ENCODE measurements at places on chromosomes 16 and 17.

DNA sequence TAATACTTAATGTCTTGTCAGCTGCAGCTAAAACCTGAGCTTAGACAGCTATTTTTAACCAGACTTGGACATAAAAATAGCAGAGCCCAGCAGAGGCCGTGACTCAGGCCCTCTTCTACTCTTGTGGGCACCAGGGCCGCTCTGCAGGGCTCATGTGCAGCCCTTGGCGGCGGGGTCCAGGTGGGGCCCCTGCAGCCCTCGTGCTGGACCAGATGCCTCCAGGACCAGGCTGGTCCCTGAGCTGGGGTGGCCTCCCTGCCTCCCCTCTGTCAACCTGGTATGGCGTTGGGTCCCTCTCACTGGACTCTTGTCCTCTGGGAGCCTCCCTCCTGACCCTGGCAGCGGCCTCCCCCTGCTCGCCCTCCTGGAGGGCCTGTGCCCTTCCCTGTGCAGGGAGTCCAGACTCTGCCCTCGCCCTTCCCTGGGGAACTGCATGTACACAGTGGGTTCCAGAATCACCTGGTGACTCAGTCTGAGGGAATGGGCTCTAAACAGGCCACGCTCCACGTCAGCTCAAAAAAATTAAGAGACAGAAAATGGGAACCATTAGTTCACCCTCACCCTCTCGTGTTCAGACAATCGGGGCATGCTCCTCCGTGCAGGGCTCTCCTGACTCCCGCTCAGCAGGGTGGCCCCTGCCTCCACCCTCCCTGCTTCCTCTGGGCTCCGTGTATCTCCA is 9.7 kb downstream of the CDK5R1 start:
- DNase-seq, result peak; percentile 77

DNA sequence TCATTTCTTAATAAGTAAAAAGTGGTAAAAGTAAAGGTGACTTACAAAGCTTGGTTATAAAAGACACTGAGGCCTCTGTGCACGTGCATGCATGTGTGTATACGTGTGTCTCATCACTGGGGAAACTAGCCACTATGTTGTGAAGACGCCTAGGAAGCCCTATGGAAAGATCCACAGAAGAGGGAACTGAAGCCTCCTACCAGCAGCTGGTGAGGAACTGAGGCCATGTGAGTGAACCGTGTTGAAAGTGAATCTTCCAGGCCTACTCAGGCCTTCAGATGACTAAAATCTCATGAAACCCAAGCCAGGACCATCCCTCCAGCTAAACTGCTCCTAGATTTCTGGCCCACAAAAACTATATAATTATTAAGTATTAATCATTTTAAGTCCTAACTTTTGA is 23.7 kb downstream of the PHLPP2 start:
- DNase-seq, result no peak

DNA sequence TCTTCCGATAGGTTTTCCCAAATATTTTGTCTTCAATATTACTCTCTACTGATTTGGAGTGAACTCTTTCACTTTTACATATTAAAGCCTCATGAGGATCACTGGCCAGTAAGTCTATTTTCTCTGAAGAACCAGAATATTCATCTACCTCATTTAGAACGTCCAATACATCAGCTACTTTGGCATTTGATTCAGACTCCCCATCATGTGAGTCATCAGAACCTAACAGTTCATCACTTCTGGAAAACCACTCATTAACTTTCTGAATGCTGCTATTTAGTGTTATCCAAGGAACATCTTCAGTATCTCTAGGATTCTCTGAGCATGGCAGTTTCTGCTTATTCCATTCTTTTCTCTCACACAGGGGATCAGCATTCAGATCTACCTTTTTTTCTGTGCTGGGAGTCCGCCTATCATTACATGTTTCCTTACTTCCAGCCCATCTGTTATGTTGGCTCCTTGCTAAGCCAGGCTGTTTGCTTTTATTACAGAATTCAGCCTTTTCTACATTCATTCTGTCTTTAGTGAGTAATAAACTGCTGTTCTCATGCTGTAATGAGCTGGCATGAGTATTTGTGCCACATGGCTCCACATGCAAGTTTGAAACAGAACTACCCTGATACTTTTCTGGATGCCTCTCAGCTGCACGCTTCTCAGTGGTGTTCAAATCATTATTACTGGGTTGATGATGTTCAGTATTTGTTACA is 30.9 kb downstream of the BRCA1 start:
- DNase-seq, result peak; percentile 77

GRCh38 chr17:72528683-72529082 is 407.9 kb downstream of the SOX9 start:
- DNase-seq, result no peak

DNA sequence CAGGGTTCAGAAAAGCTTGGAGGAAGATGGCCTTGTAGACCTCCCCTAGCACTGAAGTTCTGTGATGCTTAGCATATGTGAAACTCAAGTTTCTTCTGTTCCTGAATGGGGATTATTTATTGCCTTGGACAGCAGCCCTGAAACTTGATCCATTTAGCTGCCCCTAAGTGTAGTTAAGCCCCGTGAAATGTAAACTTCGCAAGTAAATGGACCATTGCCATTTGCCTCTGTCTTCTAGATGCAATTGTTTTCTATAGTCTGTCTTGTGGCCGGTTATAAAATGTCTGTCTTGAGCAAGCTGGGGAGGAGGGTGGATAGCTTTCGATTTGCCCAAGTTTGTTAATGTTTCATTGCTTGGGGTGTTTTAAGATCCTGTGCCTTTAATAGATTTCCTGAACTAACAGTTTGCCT is 261.8 kb downstream of the CDH13 start:
- DNase-seq, result peak; percentile 77

DNA sequence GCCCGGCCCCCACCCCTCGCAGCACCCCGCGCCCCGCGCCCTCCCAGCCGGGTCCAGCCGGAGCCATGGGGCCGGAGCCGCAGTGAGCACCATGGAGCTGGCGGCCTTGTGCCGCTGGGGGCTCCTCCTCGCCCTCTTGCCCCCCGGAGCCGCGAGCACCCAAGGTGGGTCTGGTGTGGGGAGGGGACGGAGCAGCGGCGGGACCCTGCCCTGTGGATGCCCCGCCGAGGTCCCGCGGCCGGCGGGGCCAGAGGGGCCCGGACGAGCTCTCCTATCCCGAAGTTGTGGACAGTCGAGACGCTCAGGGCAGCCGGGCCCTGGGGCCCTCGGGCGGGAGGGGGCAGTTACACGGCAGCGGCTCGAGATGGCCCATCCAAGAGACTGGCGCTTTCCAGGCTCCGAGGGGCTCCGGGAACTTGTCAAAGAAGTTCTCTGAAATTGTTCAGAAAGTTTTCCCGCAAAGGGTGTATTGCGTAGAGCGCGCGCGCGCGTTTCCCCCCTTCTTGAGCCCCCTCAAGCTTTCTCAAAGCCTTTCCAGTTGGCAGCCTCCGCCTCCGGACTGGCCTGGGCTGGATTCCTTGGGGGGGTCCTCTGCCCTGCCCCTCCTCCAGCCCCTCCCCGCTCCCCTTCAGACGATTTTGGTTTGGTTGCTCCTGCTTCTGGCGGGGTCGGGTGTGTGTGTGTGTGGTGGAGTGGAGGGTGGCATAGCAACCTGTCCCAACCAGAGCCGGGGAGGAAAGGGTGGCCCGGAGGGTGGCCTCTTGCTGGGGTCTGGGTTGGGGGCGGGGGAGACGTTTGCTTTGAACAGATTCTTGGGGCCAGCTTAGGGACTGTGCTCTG is 504 bp downstream of the ERBB2 start:
- peak; percentile 22 for DNase-seq

DNA sequence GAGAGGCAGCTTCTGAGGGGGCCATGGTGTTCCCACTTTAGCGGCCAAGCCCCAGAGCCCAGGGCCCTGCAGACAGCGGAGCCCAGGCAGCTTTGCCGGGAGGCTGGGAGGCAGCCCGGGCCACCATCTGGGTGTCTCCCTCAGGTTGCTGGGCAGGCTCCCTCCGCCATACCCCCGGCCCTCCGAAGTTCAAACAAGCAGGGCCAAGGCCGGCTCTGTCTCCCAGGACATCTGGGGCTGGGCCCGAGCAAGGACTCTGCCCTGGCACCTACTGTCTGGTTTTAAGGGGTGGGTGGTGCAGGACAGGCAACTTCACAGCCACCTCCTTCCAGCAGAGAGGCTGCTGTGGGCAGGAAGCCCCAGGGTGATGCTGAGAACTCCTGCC is 2.6 kb downstream of the DUS1L start:
- DNase-seq, result no peak

DNA sequence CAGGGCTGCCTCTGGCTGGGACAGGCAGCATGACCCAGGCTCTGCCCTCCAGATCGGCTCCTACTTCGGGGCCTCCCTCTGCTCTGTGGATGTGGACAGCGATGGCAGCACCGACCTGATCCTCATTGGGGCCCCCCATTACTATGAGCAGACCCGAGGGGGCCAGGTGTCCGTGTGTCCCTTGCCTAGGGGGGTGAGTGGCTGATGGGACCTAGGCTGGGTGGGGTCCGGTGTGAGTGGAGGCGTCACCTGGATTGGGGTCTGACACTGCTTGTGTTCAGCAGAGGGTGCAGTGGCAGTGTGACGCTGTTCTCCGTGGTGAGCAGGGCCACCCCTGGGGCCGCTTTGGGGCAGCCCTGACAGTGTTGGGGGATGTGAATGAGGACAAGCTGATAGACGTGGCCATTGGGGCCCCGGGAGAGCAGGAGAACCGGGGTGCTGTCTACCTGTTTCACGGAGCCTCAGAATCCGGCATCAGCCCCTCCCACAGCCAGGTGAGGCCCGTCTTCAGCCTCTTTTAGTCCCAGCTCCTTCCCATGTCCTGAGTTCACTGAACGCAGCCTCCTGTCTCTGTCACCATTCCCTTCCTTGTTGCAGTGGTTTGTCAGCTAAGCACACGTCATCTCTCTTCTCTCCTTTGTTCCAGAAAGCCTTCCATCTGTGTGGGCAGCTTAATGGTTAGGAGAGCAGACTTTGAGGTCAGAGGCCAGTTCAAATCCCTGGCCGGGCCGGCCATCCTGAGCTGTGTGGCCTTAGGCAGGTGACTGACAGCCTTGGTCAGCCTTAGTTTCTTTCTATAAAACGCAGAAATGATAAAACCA is 16.9 kb downstream of the COX6A2 start:
- DNase-seq, result no peak

- DNase-seq, result no peak
Observed at GRCh38 chr16:54069601-54070239, 216.9 kb downstream of the IRX3 start.

GRCh38 chr17:54813896-54814295 is 86.8 kb upstream of the TOM1L1 start:
- no peak for DNase-seq

- no peak for DNase-seq
Observed at GRCh38 chr16:81524382-81524781, 79.8 kb downstream of the CMIP start.

GRCh38 chr17:30379903-30380381 is 1.2 kb downstream of the CPD start:
- no peak for DNase-seq

GRCh38 chr17:33778505-33779233 is 476.4 kb upstream of the CCL2 start:
- no peak for DNase-seq

DNA sequence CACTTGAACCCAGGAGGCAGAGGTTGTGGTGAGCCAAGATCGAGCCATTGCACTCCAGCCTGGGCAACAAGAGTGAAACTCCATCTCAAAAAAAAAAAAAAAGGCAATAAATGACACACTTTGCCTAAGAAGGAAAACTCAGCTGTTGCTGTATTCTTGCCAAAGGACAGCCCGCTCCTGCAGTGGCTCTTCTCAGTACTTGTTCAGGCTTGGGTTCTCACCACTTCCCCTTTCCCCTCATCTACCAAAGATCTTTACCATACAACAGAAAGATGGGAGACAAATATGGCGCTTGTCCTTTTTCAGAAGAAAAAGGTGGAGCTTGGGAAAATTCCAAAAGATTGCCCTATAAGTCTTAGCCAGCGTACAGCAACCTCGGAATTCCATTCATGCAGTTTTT is 58.5 kb downstream of the MYH13 start:
- DNase-seq, result no peak

- no peak for DNase-seq
Observed at GRCh38 chr17:14360856-14361255, 60.0 kb downstream of the HS3ST3B1 start.

- DNase-seq, result no peak
Observed at GRCh38 chr16:82111944-82112343, 58.1 kb downstream of the MPHOSPH6 start.

DNA sequence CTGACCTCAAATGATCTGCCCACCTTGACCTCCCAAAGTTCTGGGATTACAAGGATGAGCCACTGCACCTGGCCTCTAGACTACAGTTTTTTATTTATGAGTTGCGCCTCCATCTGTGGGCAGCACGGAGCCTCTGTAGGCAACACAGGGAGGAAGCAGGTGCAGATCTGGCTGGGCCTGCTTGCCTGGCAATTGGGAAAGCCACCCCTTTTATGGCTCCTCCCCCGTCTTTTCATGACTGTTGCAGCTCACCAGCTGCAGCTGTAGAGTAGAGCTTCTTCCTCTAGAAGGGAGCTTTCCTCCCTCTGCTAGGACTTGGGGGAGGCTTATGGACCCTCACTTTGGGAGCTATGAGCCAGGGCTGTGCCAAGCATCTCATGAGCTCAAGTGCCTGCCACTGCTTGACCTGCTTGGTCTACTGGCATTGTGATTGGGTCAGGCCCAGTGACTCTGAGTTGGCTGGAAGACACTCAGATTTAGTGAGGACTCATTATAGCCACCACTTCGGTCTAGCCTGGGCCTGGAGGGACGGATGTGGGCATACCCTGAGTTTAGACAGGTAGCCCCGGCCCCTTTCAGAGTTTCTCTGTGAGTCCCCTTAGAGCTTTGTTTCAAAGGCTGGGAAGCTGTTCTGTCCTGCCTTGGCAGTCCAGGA is 6.9 kb upstream of the SLC7A6 start:
- peak; percentile 17 for DNase-seq

GRCh38 chr16:89277641-89278341 is 60.3 kb downstream of the ZNF778 start:
- no peak for DNase-seq

DNA sequence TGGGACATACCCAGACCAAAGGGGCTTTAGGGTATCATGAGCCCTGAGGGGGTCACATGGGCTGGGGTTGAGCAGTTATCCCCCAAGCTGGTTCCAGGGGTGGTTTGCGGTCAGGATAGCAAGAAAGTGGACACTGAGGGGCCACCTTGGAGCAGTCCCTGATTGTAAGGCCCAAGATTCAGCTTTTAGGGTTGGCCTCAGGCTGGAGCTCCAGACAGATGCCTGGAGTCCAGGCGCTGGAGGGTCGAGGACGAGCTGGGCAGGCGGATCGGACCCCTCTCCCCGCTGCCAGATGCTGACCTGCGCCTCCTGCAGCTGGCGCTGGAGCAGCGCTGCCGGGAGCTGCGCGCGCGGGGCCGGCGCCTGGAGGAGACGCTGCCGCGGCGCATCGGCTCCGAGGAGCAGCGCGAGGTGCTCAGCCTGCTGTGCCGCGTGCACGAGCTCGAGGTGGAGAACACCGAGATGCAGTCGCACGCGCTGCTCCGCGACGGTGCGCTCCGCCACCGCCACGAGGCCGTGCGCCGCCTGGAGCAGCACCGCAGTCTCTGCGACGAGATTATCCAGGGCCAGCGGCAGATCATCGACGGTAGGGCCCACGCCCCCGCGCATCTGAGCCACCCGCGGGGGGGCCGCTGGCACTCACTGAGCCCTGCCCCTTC is 10.0 kb downstream of the BTBD17 start:
- no peak for DNase-seq

All from AG10803 (cell line).